Amniotic stem cell (primary cell): ENCODE measurements at places on chromosomes 7 and 10.

- DNase-seq, result no peak
Measured at GRCh38 chr7:117784315-117784714, 88.9 kb downstream of the CTTNBP2 start.

DNA sequence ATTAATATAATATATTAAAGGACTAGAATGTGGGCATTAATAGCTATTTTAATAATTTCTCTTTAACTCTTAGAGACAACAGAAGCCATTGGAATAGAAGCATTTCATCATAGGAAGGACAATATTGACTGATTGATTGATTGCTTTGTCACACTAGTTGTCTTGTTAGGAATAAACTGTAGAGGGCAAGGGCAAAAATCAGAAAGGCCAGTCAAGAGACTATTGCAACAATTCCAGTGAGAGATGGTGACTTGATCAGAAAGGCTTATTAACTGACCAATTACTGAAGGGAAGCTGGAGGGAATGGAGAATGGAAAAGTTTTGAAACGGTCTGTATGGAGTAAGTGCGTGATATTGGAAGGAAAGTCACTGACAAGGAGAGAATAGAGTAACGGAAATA, 87.3 kb downstream of the RUNDC3B start:
- DNase-seq, result no peak

DNA sequence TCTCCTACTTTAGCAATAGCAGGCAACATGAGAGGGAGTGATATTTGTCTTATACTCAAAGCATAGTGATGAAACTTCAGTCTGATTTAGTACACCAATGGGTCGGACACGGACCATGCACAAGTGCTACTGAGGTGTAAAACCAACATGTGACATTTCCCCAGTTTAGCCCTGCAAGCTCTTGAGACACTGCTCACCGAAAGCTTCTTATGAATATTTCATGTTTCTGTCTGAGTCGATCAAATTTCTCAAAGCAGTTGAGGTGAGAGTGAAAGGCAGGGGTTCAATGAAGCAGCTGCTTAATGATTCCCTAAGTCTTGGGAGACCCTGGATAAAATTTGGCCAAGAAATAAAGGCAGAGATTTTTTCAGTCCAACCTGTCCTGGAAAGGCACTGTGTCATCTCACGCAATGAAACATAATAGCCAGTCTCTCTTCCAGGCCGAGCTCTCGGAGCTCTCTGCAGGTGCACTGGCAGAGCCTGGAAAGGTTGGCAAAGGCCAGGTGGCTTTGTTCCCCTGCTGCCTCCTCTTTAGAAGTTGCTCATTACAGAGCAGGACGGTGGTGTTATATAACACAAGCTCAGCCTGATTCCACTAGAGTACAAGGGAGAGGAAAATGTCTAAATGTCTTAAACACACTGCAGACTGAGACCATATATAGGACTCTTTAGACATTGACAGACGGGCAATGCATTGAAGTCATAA, 33.9 kb upstream of the XPNPEP1 start:
- no peak for DNase-seq

DNA sequence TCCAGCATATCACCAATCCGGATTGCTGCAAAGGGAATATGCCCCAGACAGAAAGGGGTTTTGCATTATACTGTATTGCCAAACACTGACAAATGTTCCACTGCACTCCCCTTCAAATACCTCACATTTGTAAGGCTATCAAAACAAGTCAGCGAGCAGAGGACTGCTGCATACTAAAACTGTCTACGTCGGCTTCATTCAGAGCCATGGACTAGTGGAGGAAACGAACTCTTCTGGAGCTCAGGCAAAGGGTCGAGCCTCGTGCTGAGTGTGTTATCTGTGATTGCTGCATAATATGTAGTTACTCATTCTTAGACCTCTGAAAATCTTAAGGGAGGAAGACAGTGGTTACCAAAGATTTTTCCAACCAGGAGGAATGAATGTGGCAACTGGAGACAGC, 200.2 kb downstream of the DYNC1I1 start:
- DNase-seq, result no peak

- DNase-seq, result no peak
Measured at GRCh38 chr7:129786825-129787563, 165.8 kb downstream of the UBE2H start.

DNA sequence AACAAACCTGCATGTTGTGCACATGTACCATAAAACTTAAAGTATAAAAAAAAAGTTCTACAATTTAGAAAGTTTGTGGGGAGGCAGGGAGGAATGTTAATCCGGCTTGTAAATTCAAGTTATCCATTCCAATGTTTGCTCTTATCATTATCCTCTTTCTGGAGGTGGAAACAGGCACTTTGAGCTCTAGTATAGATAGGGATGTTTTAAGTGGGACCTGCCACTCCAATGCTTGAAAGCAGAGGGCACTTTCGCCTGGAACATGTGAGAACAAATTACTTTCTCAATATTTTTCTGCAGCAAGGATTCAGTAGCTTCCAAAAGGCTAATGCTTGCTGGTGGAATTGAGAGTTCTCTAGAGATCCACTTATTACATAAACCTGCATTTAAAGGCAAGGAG, 45.6 kb downstream of the FEZF1 start:
- no peak for DNase-seq

- no peak for DNase-seq
Measured at GRCh38 chr10:52965509-52965908, 192.9 kb upstream of the MBL2 start.

GRCh38 chr7:133912916-133913697, 214.0 kb upstream of the LRGUK start:
- no peak for DNase-seq

DNA sequence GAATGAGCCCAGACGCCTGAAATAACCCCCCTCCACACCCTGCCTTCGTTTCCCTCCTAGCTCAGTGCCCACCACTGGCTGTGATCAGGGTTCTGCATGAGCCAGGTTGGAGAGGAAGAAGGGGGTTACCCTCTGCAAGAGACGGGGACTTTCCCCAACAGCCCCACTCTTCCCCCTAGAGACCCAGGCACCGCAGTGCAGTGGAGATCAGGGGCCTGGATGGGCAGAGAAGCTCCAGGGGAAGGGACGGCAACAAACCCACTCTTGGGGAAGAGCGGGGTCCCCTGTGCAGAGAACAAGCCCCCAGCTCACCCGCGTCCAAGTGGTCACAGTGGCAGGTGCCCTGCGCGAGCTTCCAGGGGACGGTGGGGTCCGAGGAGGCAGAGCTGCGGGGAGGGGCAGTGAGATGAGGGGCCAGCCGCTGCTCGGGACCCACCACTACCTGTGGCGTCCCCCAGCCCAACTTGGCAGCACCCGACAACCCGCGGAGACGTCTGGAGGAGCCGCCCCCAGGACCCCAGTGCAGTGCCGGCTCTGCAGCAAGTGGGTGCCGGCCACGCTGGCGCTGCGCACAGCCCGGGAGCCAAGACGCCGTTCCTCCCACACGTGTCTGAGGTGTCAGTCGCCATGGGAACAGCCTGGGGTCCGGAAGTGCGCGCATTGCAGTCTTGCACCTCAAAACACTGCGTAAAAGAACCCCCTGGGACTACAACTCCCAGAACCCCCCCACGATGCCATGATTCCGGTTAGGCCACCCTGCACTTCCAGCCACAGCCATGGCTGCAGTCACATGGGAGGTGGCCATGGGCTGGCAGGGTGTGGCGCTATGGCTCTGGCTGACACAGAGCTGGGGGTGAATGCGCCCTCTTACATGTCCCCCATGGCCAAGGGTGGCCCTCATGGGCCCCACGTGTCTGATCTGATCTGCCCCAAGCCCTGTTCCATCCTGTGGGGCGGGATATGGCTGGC, 45.8 kb upstream of the WIPI2 start:
- DNase-seq, result no peak

DNA sequence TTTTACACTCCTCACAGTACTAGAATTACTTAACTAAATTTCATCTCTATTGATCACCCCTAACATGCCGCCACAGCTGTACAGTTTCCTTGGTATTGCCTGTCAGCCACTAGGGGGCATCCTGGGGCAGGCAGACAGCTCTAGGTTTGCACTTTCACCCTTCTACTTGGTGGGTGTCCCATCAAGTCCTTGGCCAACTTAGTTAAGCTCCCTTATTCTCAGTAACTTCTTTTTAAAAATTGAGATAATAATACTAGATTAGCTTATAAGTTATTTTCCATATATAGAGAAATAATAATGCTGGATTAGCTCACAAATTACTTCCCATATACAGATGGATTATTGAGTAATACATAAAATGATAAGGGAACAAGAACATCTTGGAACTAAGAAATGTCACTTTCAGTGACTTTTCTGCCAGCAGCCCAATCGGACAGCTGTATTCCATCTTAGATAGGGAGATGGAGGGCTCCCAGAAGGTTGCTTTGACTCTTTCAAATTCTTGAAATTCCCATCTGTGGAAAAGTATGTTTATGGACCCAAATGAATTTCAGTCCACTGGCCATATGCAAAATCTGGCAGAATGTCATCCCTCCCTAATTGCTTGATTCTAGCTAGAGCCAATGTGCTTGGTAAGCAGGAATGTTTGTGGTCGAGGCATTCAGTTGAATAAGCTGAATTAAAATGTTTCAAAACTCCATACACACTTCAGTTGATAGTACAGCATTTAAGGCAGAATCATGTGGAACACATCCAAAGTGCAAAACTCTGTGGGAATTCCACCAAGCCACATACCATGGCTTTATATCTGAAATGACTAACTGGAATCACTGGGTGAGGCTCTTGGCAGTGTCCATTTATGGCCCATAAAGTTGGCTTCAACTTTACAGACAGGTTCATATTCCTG, 309.7 kb downstream of the CSTF2T start:
- peak; percentile 88 for DNase-seq

GRCh38 chr7:128351296-128352152, 7.8 kb upstream of the RBM28 start:
- no peak for DNase-seq

- DNase-seq, result no peak
Measured at GRCh38 chr10:60536529-60537114, 146.9 kb upstream of the ANK3 start.

- DNase-seq, result no peak
Measured at GRCh38 chr10:94430701-94431100, 28.4 kb downstream of the TBC1D12 start.

- no peak for DNase-seq
Measured at GRCh38 chr10:70584909-70585544, 17.5 kb downstream of the PRF1 start.

DNA sequence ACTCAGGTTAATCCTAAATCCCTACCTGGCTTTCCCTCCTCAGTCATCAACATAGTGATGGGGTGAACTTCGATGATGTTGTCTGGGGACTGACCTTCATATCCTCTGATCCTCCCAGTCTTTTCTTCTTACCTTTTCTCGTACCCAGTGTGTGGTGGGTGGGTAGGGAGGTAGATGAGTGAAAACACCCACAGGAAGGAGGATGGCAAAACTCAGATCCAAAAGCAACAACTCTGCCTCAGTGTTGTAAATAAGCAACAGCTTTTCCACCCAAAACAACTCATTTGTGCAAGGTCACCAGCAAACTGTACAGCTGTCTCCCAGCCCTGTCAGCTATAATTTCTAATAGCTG, 38.6 kb downstream of the VOPP1 start:
- no peak for DNase-seq

DNA sequence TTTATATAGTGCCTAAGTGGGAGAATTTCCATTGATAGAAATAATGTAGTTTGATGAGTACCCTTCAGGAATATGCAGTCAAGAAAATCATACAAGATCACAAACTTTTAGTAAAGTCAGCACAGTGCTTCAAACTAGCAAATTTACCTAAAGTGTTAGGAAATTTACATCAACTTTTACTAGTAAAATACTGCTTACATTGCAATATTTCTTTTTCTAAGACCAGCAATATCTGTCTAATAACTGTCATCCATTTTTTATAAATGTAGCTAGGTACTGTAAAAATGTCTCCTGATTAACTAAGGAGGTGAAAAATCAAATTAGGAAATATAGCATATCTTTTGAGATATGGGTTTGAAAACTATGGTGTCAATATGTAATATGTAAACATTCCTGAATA, 405.4 kb downstream of the MDFIC start:
- no peak for DNase-seq

DNA sequence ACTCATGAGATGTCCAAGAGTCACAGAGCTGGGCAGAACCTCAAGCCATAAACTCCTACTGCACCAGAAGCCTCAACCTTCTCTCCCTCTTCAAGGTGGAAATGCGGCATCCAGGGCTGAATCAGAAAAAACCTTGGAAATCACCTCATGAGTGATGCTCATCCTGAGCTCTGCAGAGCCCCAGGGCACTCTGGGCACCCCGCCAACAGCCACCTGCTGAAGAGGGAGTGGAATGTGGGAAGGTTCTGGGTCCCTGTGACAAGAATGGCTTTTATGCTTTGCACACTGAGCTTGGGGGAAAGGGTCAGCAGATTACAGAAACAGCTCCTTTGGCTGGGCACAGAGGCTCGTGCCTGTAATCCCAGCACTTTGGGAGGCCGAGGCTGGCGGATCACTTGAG, 18.8 kb downstream of the NUDT1 start:
- DNase-seq, result no peak

DNA sequence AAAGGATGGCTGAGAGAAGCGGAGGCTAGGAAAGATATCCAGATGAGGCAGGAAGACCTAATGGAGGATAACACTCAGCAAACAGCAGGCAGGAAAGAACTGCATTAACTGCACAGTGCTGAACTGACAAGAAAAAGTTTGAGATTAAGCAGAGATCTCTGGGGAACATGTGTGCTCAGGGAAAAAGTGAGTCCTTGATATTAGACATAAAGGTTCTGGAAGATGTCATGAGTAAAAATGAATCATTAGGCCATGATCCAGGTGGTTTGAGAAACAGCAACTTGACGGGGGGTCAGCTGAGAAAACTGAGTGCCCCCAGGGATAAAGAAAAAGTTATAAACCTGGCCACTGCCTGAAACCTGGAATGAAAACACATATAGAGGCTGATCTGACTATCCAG, 27.3 kb upstream of the ANK3 start:
- no peak for DNase-seq

GRCh38 chr10:12412666-12413368, 63.5 kb downstream of the CAMK1D start:
- DNase-seq, result no peak

- DNase-seq, result peak; percentile 77
Measured at GRCh38 chr10:122062831-122063674, 74.1 kb downstream of the TACC2 start.

- DNase-seq, result no peak
Measured at GRCh38 chr7:55121249-55121648, 102.4 kb downstream of the EGFR start.
